ENCODE measurements at places on chromosomes 4 and X.

DNA sequence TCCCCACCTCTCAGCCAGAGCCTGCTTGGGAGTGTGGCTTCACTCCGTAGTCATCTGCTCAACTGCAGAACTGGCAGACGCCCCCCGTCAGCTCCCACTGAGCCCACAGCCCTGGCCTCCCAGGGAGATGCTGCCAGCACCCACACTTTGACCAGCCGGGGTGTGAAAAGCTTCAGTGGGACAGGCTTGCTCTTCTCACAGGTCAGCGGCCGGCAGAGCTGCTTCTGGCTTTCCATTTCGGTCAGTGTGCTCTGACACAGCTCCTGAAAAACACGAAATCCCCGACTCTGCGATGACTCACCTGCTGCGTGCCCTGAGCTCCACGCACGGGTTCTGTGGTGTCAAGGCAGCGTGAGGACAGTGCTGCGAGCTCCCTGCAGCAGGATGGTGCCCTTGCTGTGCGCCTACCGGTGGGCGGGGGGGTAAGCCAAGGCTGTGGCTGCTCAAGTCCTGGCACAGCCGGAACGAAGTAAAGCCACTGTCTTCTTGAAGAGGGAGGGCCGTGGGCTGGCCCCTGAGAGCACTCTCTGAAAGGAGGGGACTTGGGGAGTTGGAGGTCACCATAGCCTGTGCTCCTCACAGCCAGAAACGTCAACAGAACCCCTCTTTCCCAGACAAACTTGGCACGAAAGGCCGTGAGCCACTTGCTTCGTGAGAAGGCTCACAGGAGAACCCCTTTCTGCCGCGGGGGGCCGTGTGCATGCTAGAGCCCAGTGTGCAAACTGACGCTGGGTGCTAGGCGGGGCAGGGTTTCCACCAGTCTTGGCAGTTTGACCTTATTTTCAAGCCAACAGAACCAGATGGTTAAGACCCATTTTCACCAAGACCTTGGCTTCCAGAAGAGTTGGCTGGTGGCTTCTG, 23.6 kb downstream of the NOP14 start:
- DNase-seq = peak; percentile 1

DNA sequence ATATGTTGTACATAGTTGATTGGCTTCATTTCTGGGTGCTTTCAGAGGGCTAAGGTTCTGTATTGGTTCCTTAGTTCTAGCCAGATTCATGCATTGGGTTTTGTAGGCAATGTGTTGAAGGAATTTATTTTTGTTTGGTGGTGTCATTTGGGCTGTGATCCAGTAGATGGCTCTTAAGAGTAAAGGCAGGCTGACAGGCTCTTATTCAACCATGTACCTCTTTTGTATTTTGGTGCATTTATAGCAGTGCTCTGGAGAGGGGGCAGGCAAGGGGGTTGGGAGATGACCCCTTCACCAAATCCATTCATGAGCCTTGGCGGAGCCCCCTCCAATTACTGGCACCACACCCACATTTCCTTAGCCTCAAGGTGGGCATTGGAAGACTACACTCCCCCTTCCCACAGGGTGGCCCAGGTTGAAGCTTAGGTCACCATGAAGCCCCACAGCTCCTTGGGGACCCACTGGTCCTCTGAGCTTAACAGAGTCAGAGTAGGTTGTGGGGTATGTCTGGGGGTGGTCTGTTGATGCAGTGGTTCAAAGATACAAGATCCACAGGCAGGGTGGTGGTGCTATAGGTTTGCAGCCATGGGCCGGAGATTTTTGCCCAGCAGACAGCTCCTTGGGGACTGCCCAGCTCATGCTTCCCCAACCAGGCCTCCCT, 143.0 kb upstream of the GNPDA2 start:
- no peak for DNase-seq

DNA sequence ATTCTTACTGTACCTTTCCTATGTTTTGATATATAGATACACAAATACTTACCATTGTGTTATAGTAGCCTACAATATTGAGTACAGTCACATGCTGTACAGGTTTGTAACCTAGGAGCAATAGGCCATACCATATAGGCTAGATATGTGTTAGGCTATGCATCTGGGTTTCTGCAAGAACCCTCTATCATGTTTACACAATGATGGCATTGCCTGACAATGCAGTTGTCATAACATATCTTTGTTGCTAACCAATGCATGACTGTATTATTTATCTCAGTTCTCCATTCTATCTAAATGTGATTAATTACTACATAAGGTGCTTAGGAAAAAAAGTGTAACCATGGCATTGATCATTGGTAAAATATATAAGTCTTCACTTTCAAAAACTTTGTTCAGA, 10.0 kb upstream of the SPCS3 start:
- no peak for DNase-seq

DNA sequence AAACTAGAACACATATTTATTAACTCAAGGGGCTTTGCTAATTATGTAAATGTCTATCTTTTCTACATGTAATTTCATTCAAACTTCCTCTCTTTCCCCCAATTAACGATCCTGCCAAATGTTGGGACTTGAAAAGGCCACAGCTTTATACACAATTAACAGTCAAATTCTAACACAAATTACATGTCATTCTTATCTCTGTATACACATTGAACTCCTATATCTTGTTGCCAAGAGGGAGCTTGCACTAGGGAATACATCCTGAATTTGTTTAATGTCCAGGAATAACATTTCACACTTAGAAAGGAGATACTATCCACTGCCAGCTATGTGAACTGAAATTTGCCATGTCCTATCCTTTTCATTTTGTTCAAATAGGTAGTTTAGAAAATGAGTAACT, 38.9 kb upstream of the MAB21L2 start:
- no peak for DNase-seq

DNA sequence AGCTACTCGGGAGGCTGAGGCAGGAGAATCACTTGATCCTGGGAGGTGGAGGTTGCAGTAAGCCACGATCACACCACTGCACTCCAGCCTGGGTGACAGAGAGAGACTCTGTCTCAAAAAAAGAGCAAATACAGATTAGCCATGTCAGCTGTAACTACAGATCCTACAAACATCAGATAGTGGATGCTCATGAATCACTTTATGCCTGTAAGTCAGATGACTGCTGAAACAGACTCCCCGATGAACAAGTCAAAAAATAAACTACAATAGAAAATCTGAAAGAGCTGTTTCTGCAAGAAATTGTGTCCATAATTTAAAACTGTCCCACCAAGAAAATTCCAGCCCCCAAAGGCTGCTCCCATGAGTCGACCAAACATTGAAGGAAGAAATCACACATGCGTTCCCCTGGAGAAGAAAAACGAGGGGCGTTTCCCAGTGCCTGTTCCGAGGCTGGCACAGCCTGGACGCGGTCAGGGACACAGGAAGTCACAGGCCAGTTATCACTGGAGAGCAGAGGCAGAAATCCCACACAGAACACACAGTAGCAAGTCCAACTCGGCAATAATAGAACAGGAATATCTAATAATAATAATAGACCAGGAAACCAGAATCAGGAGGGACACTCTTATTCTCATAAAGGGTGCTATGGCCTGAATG, 30.0 kb upstream of the GTPBP6 start:
- DNase-seq = no peak
